ENCODE measurements at places on chromosomes 2 and 18. TPM values are rescaled to one million over a fixed set of nuclear protein-coding genes. Genes with fewer than 3 reads are reported as not detected.

Gene CDH20
- 0.13 TPM for total RNA-seq

Gene TMEM17
- total RNA-seq, result 0.69 TPM

Gene PLGLB2
- total RNA-seq, result not detected

Gene RAB3GAP1
- total RNA-seq, result 25.7 TPM

Gene KYNU
- 0.13 TPM for total RNA-seq

Gene KCNF1
- 0.90 TPM for total RNA-seq

Gene C2orf72
- total RNA-seq, result 1.1 TPM

Gene GDF7
- 0.06 TPM for total RNA-seq

Gene FABP1
- not detected for total RNA-seq

Gene CCDC142
- 12.1 TPM for total RNA-seq

Gene ARHGAP28
- 15.4 TPM for total RNA-seq

Gene ALPP
- 0.15 TPM for total RNA-seq

- DNase-seq, result no peak
These were observed 160.4 kb downstream of the NUP35 start for GRCh38 chr2:183284606-183285005.

DNA sequence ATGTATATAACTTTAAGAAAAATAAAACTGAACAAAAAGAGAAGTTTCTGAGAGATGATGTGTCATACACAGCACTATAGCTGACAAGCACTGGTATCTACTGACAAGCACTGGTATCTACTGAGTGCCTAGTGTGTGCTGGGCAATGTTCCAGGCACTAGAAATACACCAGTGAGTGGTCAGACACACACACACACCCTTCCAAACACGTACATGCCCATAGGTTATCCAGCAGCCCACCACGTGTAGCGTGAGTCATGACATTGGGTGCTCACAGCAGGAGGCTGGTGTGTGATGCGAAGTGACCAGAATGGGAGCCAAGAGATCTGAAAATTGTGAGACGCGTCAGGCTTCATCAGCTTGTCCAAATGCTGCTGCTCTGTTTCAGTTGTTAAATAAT is 12.2 kb upstream of the GNAL start:
- DNase-seq, result peak; percentile 27

- DNase-seq, result no peak
These were observed 8.3 kb downstream of the SATB2 start for GRCh38 chr2:199449455-199449854.

DNA sequence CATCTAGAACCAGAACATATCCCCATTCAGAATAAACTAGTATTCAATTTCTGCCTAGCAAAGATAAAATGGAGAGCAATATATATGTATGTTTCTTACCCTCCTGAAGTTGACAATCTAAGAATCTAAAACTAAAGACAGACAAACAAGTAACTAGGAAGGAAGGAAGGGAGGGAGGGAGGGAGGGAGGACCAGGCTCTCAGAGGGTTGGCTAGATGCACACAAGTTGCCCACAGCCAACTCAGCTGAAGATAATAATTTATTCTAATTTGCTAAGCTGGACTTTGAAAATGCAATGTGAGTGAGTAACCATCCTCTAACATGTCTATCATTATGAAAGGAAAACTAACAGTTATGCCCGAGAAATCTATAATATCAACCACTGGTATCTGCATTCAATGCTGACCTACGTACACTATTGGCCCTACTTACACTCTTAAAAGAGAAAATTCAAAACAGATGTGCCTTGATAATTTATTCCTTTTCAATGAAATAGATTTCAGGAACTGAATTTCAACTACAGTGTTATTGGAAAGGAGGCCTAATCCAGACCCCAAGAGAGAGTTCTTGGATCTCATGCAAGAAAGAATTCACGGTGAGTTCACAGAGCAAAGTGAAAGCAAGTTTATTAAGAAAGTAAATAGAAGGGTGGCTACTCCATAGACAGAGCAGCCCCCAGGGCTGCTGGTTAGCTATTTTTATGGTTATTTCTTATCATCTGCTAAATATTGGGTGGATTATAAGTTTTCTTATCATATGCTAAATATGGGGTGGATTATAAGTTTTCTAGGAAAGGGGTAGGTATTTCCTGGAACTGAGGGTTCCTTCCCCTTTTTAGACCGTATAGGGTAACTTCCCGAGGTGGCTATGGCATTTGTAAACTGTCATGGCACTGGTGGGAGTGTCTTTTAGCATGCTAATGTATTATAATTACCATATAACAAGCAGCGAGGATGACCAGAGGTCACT is 288.5 kb upstream of the SLC39A10 start:
- no peak for DNase-seq

DNA sequence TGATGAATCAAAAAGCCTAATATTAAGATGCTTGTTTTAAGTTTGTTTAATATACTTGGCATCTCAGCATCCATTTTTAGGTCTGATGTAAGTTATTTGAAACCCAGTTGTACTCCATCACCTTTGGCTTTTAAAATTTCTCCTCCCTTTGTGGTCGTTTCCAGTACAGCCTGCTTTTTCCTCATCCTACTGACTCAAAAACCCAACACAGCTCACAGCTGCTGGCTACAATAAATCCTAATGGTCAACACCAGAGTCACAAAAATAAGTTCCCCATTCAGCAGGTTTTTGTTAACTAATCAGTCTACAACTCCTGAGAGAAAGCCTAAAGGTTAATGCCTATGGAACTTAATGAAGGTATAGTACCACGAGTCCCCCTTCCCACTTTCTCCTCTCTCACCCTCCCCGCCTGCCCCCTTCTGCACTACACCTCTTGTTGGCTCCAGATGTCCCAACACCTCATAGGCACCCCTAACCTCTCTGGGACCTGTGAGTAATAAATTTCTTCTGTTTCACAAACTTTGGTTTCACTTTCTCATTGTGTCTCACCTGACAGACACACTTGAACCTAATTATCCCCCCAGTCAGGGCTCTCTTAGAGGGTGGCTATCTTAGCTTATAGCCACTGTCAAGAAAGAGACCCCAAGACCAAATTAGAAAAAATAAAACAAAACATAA is 148.6 kb downstream of the GALNT1 start:
- no peak for DNase-seq

GRCh38 chr2:219629976-219630695 is 2.7 kb downstream of the SLC4A3 start:
- DNase-seq, result no peak

- no peak for DNase-seq
These were observed 22.8 kb downstream of the CRACDL start for GRCh38 chr2:98912957-98913915.

GRCh38 chr2:106931717-106932335 is 45.9 kb upstream of the ST6GAL2 start:
- DNase-seq, result no peak

DNA sequence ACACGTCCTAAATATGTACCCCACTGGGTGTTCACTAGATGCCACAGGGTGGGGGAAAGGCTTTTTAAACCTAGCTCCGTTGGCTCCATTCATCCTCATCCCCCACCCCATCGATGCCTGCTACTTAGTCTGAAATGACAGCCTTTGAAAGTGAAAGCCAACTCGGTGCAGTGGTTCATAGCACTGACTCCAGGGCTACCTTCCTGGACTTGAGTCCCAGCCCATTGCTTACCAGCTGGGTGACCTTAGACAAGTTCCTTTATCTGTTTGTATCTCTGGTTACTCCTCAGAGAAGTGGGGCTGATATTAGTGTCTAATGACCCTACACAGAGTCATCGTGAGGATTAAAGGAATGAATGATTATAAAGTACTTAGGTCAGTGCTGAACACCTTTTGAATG is 24.4 kb downstream of the EHD3 start:
- DNase-seq, result no peak

DNA sequence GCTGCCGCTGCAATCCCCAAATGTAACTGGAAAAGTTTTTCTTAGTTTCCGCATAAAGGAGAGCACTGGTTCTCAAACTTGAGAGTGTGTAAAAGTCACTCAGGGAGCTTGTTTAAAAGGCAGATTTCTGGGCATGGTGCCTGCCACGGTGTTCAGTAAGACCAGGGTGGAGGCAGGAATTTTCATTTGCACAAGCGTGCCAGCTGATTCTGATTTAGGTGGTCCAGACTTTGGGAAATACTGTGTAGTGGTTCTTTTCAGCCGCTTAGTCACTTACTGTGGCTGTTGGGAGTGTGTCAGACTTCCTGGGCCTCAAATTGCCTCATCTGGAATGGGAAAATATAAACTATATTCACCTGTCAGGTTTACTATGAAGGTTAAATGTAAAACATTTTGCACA is 788 bp downstream of the ARMC9 start:
- no peak for DNase-seq

DNA sequence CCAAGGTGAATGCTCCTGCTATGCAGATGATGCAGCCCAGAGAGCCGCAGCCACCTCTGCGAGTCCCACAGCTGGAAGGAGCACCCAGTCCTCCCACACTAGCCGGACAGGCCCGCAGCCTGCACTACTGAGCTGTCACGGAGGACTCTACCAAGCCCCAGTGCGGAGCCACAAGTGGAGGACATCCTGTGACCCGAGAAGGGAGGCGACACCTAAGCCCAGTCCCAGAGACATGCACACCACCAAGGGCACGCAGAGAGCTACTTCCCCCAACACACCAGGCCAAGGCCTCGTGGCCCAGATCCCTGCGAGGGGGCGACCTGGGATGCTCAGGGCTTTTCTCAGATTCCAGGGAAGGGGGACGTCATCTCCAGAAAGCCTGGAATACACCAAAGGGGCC is 12.9 kb downstream of the HS1BP3 start:
- DNase-seq, result no peak

DNA sequence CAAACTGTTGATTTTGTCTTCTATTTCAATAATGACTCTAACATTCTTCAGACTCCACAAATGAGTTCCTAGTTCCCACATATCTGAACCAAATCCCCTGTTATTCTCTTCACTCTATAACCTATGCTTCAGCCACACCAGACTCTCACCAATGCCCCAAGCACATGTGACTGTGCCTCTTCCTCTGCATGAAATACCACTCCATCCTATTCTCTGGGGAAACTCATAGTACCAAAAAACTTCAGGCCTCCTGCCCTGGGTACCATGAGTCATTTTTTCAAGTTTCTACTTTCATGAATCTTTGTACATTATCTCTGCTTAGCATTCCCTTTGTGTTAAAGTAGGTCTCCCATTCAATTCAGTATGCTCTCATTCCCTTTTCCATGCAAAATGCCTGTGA is 353.2 kb downstream of the ZEB2 start:
- no peak for DNase-seq

- DNase-seq, result no peak
These were observed 327.9 kb downstream of the CLIP4 start for GRCh38 chr2:29443151-29443550.

GRCh38 chr18:22020127-22020866 is 149.1 kb upstream of the GATA6 start:
- DNase-seq, result no peak

DNA sequence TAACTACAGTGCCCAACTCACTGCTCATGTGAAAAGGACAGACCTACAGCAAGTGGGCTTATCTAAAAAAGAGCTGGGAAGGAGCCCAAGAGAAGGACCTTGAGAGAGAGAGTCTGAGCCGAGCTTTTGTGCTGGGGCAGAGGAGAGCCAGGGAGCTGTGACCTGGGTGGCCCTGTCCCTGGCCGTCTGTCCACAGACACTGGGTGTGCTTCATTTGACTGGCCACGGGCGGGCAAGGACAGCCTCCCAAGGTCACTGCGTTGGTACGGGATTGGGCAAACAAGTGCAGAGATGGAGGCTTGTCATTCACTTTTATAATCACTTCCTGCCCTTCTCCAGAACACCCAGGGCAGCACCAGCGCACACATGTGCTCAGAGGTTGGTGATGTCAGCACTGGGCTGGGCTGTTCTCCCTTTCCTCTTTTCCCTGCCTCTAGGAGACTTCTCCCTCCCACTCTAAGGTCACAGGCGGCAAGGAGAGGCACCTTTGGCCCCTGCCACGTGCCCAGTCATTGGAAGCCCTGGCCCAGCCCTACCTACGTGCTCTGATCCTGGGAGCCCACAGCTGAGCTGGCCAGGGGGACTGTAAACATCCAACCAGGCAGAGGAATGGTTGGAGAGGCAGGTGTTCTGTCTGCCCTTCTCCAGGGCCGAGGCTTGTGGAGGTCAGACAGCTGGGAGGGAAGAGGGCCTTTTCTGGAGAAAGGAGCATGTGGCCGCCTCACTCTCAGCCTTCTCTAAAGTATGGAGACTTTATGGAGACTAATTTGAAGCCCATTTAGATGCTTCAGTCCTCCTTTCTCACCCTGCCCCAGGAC is 6.4 kb upstream of the PSD4 start:
- peak; percentile 31 for DNase-seq

- DNase-seq, result no peak
These were observed at the start of gene IMPA2 for GRCh38 chr18:11981192-11981542. Gene IMPA2 (plus strand): TSS chr18:11981507. CDS start chr18:11981670, 163 bp downstream.

- no peak for DNase-seq
These were observed 141.8 kb downstream of the HRH4 start for GRCh38 chr18:24602201-24602600.

DNA sequence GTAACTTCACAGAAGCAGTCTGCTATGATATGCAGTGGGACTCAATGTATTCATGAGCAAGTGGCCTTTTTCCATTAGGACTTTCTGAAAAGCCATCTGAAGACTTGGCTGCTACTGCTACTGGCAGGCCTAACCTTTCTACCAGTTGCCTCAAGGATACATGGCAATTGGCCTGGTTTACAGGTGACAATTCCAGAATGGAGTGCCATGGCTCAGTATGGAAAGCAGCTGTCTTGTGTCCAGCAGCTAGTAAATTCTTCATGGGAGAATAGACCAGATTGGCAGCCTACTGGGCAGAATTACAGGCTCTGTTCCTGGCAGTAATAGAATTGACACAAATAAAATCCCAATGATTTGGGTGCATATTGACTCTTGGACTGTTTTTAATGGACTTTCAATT is 12.6 kb upstream of the TMX3 start:
- DNase-seq, result no peak

DNA sequence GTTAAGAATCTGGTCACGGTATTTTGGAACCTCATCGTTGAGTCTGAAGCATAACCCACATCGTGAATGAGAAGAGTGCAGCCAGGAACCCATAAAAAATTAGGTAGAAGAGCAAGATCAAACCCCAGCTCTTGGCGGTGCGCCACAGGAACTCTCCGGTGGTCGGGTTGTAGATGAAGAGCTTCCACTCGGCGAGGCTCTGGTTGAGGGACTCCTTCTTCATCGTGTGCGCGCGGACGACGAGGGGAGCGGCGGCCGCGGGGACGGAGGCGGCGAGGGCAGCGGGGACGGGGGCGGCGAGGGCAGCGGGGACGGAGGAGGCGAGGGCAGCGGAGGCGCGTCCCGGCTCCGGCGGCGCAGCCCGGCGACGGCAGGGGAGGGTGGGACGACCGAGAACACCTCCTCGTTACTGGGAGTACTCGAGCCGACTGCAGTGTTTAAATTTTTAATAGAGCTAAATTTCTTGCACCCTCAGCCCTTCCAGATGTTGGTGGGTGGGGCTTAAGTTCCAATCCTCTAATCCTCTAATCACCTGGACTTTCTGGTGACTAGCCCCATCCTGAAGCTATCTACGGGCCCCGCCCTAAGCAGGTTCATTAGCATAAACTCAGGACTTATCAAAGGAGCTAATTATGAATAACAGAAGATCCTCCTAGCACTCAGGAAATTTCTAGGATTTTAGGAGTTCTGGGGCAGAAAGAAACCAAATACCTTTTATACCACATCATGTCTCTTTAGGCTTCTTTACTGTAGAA is 20.4 kb upstream of the PAPOLG start:
- DNase-seq, result peak; percentile 78

GRCh38 chr2:126766295-126766968 is 110.5 kb downstream of the GYPC start:
- no peak for DNase-seq
